Chondrocyte (in vitro differentiated cells): ENCODE measurements at places on chromosomes 1 and 21. TPM values are rescaled to one million over a fixed set of nuclear protein-coding genes. Genes with fewer than 3 reads are reported as not detected.

DNA sequence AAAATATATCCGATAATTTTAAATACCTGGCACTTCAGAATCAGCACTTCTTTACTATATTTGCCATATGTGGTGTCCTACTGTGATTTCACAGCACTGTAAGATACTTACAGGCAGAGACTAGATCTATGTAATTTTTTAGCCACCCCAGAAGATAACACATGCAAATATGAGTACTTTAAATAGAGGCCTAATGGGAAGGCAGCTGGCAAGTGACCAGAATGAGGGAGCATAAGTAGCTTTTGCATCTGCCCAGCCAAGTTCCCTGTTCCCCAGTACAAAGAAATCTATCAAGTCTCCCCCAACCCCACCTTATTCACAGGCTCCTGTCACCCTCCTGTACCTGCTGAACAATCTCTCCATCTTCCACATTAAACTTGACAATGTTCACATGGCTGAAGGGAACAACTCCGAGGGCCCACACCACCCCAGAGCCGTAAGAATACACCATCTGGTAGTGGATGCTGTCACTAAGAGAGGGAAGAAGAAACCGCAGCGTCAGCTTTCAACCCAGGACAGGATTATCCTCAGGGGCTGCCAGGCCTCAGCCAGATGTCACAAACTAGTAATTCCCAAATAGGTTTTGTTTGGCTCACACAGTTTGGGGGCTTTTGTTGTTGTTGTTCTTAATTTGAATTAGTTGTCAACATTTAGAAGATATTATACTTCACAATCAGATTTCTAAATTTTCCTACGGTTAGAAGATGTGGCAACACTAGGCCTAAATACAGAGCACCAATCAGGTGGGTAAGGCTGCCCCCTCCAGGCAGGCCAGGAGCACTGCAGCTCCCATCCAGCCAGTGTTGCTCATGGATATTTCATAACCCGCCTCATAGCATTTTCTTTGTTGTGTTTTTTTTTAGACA lies 10.4 kb downstream of the EMC1 start:
- no peaks in the 10 kb centered on the region for H3K4me1 ChIP-seq
- no peaks in the 10 kb centered on the region for H3K27me3 ChIP-seq
- peaks cover 26% of the 10 kb centered on the region for H3K36me3 ChIP-seq

DNA sequence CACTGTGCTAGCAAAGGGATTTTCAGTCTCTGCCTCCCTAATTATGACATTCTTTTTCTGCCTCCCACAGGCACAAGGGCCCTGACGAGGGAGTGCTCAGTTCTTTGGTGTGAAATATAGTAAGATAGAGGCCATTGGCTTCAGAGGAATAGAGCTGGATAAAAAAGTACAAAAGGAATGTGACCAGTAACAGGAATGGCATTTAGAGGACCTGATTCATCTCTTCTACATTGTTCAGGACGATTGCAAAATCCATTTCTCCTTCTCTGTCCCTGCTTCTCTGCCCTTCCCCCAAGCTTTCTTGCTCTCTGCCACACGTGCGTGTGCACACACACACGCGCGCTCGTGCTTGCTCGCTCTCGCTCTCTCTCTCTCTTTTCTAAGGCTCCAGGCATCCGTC lies 668.2 kb downstream of the KIF26B start:
- no peak for DNase-seq
- H3K27me3 ChIP-seq, result no peaks in the 10 kb centered on the region
- H3K4me1 ChIP-seq, result peaks cover 23% of the 10 kb centered on the region
- no peak overlapping the region for H3K4me3 ChIP-seq
- H3K36me3 ChIP-seq, result peaks cover 3% of the 10 kb centered on the region

DNA sequence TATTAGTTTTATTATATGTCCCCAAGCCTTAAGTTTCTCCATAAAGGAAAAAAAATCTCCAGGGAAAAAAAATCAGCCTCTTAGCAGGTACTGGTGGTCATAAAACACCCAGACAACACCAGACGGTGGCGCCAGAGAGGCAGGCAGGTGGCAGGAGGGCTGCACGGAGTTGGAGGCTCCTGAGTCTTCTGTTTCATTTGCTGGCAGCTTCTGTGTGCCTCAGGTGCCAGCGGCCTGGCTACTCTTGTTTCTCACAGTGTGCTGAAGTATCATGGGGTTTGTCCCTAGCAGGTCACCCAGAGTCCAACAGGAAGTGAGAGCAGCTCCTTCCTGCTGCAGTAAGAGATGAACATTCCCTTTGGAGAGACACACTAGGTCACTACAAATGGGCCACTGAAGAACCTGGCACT lies 123.3 kb upstream of the GADD45A start:
- DNase-seq, result no peak
- H3K4me1 ChIP-seq, result peaks cover 16% of the 10 kb centered on the region
- H3K4me3 ChIP-seq, result no peak overlapping the region
- no peak overlapping the region for H3K27ac ChIP-seq

The BATF3 gene
- 0.36 to 3.7 TPM (median 1.7 TPM) in 3 replicates for total RNA-seq

The GFI1 gene
- 0.15 TPM in 1 of 3 replicates, not detected in the others for total RNA-seq

DNA sequence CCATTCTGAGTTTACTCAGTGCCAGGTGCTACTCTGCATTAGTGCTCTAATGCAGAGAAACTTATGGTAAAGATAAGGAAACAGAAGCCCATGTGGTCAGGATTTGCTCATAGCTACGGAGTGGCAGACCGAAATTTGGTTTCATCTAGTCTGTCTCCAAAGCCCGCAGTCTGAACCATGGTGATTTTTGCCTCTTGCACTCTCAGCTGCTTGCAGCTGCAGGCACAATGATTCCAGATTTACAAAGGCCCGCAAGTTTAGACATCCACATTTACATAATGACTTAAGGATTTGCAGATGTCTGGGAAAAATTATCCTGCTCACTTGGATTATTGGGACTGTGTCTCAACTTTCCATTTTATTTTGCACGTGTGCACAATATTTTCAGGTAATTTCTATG lies 161.3 kb upstream of the KCNJ6 start:
- no peak overlapping the region for H3K4me3 ChIP-seq
- H3K36me3 ChIP-seq, result peaks cover 2% of the 10 kb centered on the region
- DNase-seq, result no peak
- peaks cover 10% of the 10 kb centered on the region for H3K27me3 ChIP-seq

- peaks cover 16% of the 10 kb centered on the region for H3K4me1 ChIP-seq
- no peak overlapping the region for H3K27ac ChIP-seq
- H3K4me3 ChIP-seq, result no peak overlapping the region
- no peak for DNase-seq
- peaks cover 3% of the 10 kb centered on the region for H3K36me3 ChIP-seq
Measured at GRCh38 chr1:17184161-17184665, 20.7 kb upstream of the PADI1 start.

The MTMR11 gene
- 15.4 to 22.3 TPM (median 17.6 TPM) in 3 replicates for total RNA-seq

GRCh38 chr1:1349256-1350012 lies at the start of gene DVL1:
DVL1 (minus strand) TSS chr1:1349418; CDS start chr1:1349065, 353 bp downstream.
- peaks cover 41% of the 10 kb centered on the region for H3K4me1 ChIP-seq
- no peak for DNase-seq
- peak within 1 kb of the TSS; percentile 72 for H3K4me3 ChIP-seq
- peak within 1 kb of the TSS; percentile 32 for H3K27ac ChIP-seq
- no peaks in the 10 kb centered on the region for H3K27me3 ChIP-seq

The REN gene
- not detected in 3 replicates for total RNA-seq

DNA sequence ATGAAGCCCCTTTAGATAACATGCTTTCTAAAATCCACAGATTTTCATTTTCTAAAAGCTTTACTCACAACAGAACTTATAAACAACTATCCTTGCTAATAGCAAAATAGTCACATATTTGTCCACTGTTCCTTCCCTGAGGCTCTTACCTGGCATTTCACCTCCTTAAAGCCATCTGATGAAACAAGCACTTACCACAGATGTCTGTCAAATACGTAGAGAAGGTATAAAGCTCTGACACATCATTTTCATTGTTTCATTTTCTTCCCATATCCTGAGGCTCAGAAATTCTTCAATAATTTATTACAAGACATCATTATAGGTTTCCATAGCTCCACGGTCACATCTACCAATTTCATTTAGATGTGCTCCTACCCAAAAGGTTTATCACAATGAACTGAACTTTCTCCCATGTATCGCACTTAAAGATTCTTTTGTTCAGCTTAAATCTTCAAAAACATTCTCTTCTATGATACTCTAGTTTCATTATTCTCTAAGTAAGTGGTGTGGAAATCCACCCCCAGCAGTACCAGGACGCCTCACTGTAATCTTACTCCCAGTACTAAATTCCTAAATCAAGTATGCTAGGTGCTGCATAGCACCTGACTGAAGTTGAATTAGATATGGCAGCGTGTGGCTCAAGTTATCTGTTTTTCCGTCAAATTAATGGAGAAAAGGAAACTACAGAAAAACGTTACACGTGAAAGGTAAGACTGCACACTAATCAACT lies 569.6 kb downstream of the SMYD3 start:
- H3K4me1 ChIP-seq, result peaks cover 3% of the 10 kb centered on the region
- H3K27ac ChIP-seq, result no peak overlapping the region
- no peaks in the 10 kb centered on the region for H3K36me3 ChIP-seq
- no peaks in the 10 kb centered on the region for H3K27me3 ChIP-seq
